ENCODE measurements at places on chromosomes 2 and 18.

GRCh38 chr2:138267161-138267901, 234.2 kb upstream of the SPOPL start:
- DNase-seq: no peak

- DNase-seq: no peak
These were observed 18.3 kb upstream of the TAF4B start for GRCh38 chr18:26207937-26208336.

DNA sequence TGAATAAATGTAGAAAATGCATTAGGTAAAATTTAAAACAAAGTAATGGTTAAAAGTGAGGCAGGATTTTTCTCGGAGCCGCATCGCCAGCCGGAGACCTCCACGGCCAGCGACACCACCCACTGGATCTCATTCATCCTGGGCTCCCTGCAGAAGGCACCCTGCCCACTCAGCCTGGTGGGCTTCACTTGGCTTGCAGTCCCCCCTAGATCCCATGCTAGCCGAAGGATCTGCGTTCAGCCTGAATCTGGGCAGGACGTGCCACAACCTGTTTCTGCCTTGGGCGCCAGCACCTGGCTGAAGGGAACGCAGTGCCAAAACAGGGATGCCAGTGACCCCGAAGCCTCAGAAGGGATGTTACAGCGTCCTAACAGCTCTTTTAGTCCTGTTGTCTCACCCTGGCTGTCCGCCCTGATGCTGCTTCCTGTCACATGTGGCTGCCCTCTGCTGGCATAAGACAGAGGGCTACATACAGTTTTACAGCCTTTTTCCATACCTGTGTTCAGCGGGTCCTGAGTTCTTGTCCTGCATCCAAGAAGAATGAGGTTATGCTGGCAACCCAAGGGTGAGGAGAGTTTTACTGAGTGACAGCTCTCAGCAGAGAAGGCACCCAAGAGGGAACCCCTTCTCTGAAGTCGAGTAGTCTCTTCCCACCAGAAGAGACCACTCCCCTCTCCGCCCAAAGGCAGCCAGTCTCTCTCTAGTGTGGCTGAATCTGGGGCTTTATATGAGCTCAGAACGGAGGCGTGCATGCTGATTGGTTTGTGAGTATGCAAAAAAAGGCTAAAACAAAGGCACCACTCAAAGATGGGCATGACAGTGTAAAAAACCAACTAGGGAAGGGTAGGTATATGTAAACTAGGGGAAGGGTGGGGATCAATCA, 173.1 kb upstream of the GYPC start:
- DNase-seq: no peak

GRCh38 chr2:98037666-98038336, 42.1 kb upstream of the TMEM131 start:
- DNase-seq: no peak

- DNase-seq: no peak
These were observed 104.4 kb downstream of the GULP1 start for GRCh38 chr2:188395903-188396689.

DNA sequence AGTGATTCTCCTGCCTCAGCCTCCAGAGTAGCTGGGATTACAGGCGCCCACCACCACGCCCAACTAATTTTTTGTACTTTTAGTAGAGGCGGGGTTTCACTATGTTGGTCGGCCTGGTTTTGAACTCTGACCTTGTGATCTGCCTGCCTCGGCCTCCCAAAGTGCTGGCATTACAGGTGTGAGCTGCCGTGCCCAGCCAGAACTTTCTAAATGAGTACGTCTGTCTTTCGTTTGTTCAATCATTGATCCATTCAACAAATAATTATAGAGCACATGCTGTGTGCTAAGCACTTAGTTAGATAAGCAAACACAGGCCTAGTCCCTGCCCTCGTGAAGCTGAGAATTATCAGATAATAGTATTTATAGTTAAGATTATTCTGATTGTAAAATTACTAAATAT, 56.5 kb downstream of the TTC39C start:
- no peak for DNase-seq

DNA sequence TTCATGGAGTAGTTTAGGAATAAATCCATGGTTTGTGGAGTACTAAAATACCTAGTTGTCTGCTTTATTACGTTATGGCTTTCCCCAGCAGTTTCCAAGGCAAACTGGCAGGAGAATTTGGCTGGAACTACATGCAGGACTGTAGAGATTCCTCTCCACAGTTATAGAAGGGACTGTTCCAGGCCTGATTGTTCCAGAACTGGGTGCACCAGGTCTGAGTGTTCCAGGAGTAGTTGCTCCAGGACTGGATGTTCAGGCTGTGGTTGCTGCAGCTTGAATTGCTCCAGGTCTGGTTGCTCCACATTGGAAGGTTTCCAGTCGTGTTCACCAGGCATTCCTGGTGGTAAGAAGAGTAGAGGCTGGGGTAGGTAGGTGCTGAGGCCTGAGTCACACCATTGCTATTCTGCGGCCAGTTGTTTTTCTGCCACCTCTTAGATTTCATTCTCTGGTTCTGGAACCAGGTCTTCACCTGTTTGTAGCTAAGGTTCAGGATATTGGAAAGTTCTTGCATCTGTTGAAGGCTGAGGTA, 28.1 kb downstream of the SGPP2 start:
- no peak for DNase-seq

- peak; percentile 36 for DNase-seq
These were observed 41.8 kb upstream of the CDC42EP3 start for GRCh38 chr2:37713258-37713700.

DNA sequence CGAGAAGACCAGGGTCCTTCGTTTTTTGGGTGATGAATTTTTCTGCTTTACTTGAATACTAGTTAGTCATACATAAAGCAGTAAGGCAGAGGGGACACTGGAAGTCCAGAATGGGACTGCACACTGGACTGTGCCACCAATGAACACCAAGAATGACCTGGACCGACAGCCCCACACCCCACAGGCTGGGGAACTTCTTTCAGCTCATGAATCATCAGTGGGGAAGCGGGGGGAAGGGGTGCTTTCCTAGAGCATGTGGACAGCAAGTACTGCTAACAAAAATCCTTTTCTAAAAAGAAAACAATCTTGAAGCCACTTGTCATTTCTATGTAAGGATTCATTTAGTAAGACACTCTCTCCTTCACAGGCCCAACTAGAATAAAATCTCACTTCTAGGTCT, 86.0 kb downstream of the DTNB start:
- DNase-seq: no peak

GRCh38 chr2:208990716-208991115, 433.1 kb upstream of the MAP2 start:
- no peak for DNase-seq

GRCh38 chr2:120384486-120385354, 38.8 kb downstream of the INHBB start:
- DNase-seq: no peak

GRCh38 chr18:36499938-36500337, 202.4 kb downstream of the FHOD3 start:
- DNase-seq: no peak

GRCh38 chr2:163345795-163346573, 389.8 kb downstream of the FIGN start:
- peak; percentile 26 for DNase-seq

GRCh38 chr18:61949946-61950345, 57.1 kb upstream of the RNF152 start:
- DNase-seq: no peak

GRCh38 chr2:138723196-138723987, 56.8 kb downstream of the NXPH2 start:
- no peak for DNase-seq

DNA sequence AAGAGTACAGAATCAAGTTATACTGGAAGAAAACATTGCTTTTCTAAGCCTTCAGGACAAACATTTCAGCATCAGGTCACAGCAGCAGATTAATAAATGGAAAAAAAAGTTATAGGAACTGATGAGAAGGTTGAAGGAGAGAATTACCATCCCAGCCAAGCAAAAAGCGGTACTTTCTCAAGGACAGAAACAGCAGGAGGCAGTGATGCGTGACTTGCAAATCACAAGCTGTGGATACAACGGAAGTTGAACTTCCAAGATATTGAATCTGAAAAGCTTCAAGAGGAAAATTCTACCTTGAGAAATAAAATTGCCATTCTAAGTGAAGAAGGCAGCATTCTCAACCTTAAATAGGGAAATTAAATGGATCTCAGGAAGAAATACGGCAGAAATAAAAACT, 18.5 kb upstream of the SERPINB12 start:
- no peak for DNase-seq

DNA sequence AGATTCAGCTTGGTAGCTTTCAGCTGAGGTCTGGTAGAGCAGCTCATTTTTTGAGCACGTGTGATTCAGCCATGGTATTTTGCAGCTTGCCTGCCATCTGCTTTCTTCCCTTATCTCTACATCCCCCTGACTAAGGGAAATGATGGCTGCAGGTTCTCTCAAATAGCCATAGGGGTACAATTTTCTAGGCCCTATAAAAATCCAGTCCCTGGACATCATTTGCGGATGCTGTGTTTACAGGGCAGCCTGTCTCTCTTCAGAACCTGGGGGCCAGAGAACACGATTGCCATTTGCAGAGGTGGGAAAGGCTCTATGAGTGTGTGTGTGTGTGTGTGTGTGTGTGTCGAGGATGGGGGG, 442.7 kb upstream of the MEIS1 start:
- no peak for DNase-seq

- DNase-seq: no peak
These were observed 133.6 kb downstream of the SP3 start for GRCh38 chr2:173831312-173832229.

DNA sequence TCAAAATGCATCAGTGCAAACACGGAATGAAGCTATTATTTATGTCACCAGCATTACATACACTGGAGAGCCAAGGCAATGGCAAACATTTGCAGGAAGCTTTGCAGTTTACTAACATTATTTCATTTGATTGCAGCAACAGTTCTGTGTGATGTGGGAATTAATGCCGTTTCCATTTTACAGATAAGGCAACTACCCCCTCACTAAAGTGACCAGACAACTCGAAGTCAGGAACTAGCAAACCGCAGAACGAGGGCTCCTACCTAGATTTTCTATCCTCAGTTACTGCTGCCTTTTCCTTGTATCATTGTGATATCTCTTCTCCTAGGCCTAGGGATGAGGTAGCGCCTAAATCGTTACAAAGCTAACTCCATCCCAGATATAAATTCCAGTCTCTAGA, 85.5 kb downstream of the COLEC12 start:
- DNase-seq: no peak

DNA sequence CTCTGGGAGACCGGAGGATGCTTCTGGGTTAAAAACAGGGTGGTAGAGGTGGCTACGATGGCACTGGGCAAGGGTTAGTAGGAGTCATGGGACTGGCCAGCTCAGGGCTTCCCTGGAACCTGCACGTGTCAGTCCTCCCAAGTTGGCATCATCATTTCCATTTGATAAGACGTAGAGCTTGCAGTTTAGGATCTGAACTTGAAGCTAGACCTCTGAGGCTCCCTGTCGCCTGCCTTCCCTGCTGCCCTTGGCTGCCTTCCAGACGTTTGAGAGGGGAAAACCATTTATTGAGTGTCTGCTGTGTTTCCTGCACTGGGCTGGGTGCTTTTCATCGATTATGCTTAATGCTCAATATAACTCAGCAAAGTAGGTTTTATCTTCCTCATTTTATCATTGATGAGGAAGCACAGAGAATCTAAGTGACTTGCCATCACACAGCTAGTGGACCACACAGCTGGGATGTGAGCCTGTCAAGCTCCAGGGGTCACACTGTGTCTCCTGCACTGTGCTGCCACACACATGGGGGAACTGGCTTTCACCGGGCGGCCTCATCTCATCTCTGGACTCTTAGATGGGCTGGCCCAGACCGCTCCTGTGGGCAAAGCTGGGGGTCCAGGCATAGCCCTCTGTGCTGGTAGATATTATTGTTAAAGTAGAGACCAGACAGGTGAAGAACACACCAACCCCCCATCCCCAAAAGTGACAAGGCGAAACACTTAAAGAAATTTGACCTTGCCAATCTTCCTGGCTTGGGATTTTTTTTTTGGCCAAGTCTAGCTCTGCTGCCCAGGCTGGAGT, 7.8 kb downstream of the NT5DC4 start:
- no peak for DNase-seq

DNA sequence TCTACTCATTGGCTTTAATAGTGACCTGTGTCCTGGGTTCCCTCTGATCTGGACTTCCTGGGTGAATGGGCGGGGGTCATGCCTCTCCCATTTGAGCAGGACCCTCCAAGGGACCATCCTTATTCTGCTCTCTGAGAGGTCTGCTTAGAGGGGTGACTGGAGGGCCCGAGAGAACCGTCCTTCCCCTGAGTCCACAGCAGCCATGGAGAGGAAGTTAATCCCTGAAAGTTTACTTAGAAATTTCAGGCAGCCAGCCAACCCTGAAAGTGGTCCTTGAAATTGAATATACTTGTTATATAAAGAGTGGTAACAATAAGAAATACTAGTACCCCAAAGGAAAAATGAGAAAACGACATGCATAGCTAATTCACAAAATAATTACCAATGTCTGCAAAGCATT, 226.1 kb downstream of the DYSF start:
- DNase-seq: no peak

All from CD4-positive, alpha-beta T cell treated with Interferon alpha-2 for 1 hour (primary cell).